ENCODE measurements at places on chromosomes 5 and 9.

- no peak for DNase-seq
Observed at GRCh38 chr9:119707228-119707845, 338.1 kb upstream of the BRINP1 start.

GRCh38 chr5:43243270-43243669 is 51.2 kb downstream of the NIM1K start:
- DNase-seq, result no peak

- DNase-seq, result no peak
Observed at GRCh38 chr5:110753600-110753999, 14.8 kb downstream of the SLC25A46 start.

- DNase-seq, result no peak
Observed at GRCh38 chr9:6855860-6856259, 98.1 kb downstream of the KDM4C start.

GRCh38 chr9:114989600-114990410 is 59.4 kb upstream of the TNFSF8 start:
- peak; percentile 17 for DNase-seq

DNA sequence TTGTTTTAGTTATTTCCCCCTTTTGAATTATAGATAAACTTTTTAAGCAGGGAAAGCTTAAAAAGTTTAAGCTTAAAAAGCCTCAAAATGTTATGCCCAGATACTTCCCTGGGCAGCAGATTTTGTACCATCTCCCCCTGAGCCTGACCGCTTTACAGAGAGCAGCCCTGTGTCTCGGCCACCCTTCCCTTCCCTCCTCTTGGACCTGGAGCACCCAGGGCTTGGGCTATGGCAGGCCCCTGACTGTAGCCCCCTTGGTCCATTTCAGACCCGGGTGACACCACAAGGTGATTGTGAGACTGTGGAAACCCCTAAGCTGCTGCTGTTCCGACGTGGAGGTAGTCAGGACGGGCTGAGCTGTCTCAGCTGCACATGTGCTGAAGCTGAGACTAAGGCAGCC is 97.7 kb downstream of the RALGPS1 start:
- DNase-seq, result no peak

DNA sequence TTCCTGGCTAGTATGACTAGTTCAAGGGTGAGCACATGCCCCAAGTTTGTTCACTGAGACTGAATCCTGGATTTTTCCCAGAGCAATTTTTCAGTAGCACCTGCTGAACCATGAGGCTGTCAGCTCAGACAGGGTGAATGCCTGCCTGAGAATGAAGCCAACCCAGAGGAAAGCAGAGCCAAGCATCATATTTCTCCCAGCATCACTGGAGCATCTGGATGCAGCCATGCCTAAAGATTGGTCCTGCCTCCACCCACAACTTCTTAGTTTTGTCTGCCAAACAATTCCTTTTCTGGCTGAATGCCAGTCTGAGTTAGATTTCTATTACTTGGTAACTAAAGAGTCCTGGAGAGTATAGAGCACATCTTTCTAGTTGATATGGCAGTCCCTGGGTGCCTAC is 343.6 kb downstream of the CSNK1G3 start:
- no peak for DNase-seq

DNA sequence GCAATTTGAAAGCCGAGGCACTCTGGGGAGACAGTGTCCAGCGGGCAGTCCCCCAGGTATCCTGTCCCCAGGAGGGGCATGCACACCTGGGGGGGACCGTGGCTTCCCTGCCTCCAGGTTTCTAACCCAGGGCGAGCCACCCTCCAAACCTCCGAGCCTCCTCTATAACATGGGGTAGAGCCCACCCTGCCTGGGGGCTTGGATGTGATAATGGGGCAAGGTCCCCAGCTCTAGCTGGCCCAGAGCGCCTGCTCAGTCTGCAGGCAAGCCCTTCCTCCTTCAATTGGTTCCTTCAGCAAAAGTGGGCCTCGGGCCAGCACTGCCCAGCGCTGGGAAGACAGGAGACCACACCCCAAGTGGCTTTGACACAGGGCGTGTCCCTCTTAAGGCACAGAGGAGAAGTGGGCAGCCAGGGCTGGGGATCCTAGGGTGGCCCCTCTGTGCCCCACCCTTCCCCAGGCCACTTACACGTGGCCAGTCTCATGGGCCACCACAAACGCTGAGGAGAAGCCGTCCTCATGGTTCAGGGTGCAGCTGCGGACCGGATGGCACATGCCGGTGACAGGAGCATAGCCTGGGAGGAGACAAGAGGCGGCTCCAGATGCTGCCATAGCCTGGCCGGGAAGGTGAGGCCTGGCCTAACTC is 94.3 kb downstream of the ZNF354C start:
- no peak for DNase-seq

DNA sequence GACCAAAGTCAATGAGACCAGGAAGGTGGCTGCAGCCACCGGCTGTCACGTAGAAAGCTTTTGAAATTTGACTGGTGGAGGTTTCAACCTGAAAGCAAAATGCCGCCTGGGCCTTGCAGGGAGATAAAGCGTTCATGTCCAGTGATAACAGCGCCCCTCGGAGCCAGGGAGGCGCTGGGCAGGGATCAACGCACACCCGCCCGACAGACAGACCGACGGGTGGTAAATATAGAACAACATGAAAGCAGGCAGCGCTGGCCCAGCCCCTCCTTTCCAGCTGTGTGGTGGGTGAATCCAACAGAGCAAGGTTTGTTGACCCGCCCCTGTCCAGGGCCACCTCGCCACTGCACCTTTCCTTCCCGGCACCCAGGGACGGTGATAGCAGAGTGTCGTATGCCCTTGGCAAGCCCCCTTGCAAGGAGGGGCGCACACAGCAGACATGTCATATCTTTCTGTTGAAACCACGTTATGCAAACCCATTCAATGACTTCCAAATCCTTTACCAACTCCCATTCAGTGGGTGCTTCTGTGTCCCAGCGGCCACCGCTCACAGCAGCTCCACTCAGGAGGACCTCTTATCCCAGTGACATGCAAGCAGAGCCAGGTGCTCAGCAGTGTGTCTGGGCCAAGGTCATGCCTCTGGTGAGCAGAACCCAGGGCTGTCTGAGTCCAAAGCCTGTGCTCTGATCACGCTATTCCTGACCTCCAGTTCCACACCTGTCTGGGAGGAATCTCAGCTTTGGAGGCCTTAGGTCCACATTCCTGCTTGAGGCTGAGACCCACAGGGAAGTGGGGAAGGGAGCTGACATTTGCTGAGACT is 38.7 kb downstream of the NKX2-5 start:
- DNase-seq, result no peak

DNA sequence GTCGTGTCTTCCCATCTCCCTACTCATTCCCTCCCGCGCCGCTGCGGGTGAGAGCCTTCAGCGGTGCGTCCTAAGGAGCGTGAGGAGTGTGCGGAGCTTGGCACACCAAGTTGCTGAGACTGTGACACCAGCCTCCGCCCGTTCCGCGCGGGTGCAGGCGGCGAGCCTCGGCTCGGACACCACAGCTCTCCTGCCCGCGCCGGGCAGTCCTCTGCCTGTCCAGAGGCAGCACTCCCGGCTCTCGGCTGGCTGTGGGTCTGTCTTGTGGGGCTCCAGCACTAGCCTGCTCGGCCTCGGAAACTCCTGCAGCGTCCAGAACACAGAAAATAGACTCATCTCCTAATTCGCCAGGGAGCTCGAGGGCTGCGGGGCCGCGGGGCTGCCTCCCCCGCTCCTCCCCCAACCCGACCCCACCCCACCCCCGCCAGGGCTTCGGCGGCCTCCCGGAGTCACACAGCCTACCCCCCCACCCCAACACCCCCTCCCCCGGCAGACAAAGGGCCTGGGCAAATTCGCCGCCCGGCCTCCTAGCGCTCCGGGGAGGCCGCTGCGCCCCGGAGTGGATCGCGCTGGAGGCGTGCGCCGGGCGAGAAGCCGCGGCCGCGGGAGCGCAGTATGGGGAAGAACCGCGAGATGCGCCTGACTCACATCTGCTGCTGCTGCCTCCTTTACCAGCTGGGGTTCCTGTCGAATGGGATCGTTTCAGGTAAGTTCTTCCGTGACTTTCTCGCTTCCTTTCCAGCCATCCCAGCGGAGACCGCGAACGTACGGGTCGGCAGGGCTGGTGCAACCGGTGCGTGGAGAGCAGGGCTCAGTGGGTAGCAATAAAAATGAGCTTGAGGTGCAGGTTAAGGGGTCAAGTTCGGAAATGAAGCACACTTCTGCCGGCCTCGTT is at the start of gene ADAMTS19:
TSS of gene ADAMTS19 (plus strand) at position 522 of the 895 bp plus-strand sequence. CDS start at position 616, 94 bp downstream.
- DNase-seq, result no peak

GRCh38 chr5:143501310-143502044 is 98.0 kb upstream of the NR3C1 start:
- no peak for DNase-seq

DNA sequence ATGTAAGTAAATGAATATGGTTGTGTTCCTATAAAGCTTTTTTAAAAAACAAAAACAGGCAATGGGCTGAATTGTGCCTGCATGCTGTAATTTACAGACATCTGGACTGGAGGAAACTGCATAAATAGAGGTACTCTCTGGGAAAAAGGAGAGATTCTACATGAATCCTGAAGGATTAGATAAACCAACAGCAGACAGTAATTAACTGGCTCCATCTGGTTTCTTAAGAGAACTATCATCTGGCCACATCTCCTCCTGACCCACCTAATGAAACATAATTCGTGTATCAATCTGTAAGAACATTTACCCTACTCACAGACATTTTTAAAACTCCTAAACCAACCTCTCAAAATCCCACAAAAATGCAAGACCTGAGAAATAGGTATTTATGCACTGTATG is 528.1 kb upstream of the ST8SIA4 start:
- no peak for DNase-seq

DNA sequence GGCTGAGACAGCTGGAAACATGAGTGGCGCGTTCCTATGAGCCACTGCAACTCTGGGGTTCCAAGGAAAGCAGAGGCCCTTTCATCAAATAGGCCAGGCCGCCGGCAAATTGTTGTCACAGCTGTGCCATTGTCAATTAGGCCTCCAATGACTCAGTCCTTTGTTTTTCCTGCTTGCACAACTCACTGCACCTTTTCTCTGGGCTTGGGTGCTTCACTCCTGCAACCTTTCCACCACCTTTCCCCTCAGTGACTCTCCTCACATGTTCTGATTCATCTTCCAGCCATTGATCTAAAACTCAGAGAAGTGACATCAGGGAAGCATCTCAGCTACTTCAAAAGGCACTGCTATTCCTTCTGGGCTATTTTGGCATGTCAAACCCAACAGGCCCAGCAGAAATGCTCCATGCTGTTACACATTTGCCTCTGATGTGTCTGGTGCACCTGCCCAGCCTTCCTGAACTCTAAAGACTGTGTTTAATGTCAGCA is 653.7 kb downstream of the NR2F1-AS1 start:
- DNase-seq, result no peak

DNA sequence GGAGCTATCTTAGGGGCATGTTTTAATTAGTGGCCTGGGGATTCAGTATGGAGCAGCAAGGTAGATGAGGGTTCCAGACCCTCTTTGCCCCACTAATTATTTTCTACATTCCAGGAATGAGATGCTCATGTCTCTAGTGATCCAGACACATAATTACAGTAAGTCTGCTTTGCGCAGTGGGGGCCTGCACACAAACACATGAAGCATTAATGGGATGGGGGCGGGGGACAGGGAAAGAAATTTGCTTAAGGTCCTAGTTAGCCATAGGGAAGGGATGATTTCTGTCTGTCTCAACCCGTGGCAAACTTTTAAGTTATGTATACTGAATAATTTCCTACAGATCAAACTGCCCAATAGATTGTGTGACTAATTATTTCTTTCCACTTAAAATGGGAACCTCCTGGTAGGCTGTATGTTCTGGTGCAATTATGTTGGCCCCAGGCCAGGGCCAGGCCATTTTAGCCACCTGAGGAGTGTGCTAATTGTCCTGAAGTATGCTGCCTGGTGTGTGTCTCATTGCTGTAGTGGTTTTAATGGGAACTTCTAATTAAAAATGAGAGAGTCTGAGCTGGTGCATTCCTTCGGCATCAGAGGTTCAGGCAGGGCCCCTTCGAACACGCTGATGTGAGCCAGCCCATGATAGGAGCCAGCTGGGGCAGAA is 134.4 kb downstream of the PTTG1 start:
- DNase-seq, result no peak

DNA sequence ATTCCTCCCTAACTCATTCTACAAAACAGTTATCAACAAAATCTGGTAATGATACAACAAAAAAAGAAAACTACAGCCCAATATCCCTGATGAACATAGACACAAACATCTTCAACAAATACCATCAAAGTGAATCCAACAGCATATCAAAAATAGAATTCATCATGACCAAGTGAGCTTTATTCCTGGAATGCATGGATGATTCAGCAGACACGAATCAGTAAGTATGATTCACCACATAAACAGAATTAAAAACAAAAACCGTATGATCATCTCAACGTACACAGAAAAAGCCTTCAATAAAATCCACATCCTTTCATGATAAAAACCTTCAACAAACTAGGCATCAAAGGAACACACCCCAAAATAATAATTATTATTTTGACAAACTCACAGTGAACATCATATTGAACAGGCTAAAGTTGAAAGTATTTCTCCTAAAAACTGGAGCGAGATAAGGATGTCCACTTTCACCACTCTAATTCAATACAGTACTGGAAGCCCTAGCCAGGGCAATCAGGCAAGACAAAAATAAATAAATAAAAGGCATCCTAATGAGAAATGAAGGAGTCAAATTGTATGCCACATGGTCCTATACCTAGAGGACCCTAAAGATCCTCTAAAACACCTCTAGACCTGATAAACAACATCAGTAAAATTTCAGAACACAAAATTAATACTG is 305.1 kb upstream of the RGMB start:
- DNase-seq, result no peak

DNA sequence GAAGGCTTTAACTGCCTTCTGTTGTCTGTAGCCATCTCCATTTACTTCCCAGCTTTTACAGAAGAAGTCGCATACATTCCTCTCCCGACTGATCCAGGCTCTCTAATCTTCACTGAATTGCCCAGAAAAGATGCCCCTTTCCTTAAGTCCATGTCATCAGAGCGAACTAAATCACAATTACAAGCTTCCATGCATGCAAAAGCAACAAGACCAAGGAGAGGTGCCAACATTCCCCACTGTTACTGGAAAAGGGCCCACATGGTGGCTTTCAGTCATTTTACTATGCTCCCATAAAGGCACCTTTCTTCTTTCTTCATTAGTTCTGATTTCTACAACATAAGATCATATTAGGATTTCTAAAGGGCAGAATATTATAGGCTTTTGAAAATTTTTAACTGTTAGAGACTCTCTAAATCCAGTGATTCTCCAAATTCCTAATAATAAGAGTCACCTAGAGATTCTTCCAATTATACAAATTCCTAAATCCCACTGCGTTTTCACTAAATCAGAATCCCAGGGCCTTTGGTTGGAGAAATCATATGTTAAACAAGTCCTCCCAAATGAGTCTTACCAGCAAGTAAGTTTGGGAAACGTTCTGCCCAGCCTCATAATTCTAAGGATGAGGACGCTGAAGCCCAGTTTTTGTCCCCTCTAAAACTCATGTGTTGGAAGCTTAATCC is 17.0 kb upstream of the ZFR start:
- no peak for DNase-seq

DNA sequence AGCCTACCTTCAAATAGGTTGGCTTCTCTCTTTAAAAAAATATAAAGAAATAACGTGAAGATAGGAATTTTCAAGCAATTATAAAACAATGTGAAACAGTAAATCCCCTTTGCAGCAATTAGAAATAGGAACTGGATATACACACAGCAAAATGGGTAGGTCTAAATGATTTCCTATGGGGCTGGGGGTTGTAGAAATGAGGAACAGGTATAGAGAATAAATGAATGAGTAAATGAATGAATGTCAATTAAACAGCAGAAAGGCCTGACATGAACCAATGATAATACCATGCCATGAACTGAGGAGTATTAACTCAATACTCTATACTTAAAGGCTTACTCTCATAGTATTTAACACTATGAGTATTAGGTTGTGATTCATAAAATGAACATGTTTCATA is 21.6 kb downstream of the SSBP2 start:
- no peak for DNase-seq
